ENCODE measurements at places on chromosomes 6 and 20.
A peak's percentile ranks its signal among the peaks of the same experiment; 100 is the strongest.

DNA sequence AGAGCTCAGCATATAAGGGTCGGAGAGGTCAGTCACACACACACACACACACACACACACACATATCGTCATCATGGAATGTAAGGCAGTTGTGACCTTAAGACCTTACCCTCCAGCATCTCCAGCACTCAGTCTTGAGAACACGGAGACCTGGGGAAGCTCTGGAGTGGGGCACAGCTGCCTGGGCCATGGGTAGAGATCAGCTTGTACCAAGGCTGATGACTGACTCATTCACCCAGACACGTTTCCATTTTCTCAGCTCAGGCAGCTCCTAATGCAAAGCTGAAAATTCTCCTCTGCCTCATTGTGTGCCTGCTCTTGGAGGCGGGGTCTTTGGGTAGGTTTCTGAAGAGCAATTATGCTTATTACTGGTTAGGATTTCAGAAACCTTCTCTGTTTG is 38.3 kb upstream of the PDYN start:
- DNase-seq: no peak

GRCh38 chr20:16158090-16158975 is 414.9 kb downstream of the KIF16B start:
- peak; percentile 15 for DNase-seq

GRCh38 chr6:1712451-1712850 is 102.7 kb downstream of the FOXC1 start:
- DNase-seq: no peak

GRCh38 chr6:42279144-42279781 is 61.6 kb upstream of the MRPS10 start:
- DNase-seq: no peak

DNA sequence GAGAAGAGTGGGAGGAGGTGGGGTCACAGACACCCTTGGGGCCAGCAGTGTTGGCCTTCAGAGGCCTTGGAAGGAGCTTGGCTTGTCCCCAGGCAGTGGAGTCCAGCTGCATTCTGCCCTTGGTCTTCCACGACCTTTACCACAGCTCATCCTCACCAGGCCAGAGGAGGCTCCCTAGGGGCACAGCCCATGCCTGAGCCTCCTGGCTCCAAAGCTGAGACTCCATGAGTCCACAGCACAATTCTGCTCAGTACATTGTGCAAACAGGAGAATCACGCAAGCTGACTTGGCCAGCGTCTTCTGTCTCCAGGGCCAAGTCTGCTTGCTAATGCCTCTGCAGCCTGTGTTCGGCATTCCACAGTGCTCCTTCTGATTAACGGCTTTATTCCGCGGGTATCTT is 337.2 kb downstream of the SMOC2 start:
- DNase-seq: no peak

GRCh38 chr6:101434601-101435000 is 41.1 kb downstream of the GRIK2 start:
- no peak for DNase-seq

- no peak for DNase-seq
These were observed 13.9 kb upstream of the BCLAF1 start for GRCh38 chr6:136303516-136303915.

DNA sequence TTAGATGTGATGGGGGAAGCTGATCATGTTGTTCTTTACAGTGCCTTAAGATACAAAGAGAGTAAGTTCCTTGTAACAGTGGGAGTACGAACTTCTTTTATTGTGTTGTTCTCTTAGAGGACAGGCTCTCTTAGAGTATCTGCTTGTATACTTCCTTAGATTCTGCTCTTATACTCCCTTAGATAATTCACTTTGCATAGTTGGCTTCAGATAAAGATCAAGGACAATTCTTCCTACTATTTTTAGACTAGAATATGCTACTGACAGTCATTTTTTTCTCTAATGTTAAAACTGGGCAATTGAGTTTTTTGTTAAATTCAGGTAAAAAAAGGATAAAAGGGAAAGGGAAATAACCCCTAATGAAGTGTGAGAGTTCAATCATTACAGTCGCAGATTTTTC is 138.7 kb downstream of the MYB start:
- DNase-seq: no peak

- DNase-seq: no peak
These were observed 34.7 kb downstream of the KIF25 start for GRCh38 chr6:168032005-168032760.

GRCh38 chr6:75275067-75275466 is 9.5 kb downstream of the TMEM30A start:
- DNase-seq: no peak

- no peak for DNase-seq
These were observed 78.7 kb upstream of the IFNGR1 start for GRCh38 chr6:137297887-137298286.

DNA sequence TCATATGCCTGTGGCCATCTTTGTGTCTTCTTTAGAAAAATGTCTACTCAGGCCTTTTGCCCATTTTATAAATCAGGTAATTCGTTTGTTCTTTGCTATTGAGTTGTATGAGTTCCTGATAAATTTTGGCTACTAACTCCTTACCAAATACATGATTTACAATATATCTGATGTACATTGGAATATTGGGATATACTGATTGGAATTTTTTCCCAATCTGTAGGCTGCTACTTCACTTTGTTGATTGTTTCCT is 39.2 kb downstream of the BACH2 start:
- no peak for DNase-seq

- no peak for DNase-seq
These were observed 9.0 kb upstream of the MRGBP start for GRCh38 chr20:62787321-62787720.

- no peak for DNase-seq
These were observed 7.5 kb downstream of the TRIM39 start for GRCh38 chr6:30334075-30334783.

- DNase-seq: no peak
These were observed 21.2 kb downstream of the RAMACL start for GRCh38 chr6:166565084-166565967.

- no peak for DNase-seq
These were observed 751.4 kb upstream of the DEFB115 start for GRCh38 chr20:30506100-30506499.

- DNase-seq: no peak
These were observed 81.5 kb downstream of the BMP2 start for GRCh38 chr20:6848992-6849391.

- DNase-seq: no peak
These were observed 25.5 kb downstream of the COL11A2 start for GRCh38 chr6:33166811-33167210.

GRCh38 chr6:13763740-13764381 is 50.5 kb downstream of the MCUR1 start:
- DNase-seq: peak; percentile 41

DNA sequence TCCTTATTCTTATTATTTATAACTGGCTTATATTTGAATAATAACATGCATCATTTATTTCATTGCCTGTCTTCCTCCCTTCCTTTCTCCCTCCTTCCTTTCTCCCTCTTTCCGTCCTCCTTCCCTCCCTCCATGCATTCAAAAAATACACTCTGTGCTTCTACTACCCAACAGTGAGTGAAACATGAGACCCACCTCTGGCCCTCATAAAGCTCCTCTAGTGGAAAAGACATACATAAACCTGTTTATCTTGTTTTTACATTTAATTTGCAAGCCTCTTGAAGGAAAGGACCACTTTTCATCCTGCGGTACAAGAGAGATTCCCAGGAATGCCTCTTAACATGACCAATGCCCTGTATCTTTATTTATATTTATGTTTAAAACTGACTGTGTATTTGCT is 21.8 kb upstream of the ISM1 start:
- no peak for DNase-seq

DNA sequence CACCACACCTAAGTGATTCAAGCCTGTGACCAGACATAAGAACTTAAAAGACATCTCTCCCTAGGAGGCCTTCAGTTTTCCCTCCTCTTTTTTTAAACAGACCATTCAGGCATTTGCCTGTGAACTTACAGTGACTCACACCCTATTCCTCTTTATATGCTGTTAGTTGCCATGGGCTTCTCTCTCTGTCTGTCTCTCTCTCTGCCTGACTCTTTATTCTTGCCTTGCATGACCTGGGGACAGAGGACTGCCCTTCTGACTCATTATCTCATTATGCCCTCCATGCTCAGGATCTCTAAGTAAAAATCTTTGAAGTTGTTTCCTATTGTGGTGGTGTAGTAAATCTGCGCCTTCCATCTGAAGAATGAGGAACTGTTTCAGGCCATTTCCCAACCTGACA is 442.2 kb upstream of the MAN1A1 start:
- DNase-seq: no peak

GRCh38 chr6:155611742-155612141 is 156.1 kb upstream of the NOX3 start:
- DNase-seq: no peak

- no peak for DNase-seq
These were observed 124.7 kb downstream of the TMEM242 start for GRCh38 chr6:157198425-157199279.

- no peak for DNase-seq
These were observed 8.8 kb downstream of the L3MBTL1 start for GRCh38 chr20:43516251-43516824.

DNA sequence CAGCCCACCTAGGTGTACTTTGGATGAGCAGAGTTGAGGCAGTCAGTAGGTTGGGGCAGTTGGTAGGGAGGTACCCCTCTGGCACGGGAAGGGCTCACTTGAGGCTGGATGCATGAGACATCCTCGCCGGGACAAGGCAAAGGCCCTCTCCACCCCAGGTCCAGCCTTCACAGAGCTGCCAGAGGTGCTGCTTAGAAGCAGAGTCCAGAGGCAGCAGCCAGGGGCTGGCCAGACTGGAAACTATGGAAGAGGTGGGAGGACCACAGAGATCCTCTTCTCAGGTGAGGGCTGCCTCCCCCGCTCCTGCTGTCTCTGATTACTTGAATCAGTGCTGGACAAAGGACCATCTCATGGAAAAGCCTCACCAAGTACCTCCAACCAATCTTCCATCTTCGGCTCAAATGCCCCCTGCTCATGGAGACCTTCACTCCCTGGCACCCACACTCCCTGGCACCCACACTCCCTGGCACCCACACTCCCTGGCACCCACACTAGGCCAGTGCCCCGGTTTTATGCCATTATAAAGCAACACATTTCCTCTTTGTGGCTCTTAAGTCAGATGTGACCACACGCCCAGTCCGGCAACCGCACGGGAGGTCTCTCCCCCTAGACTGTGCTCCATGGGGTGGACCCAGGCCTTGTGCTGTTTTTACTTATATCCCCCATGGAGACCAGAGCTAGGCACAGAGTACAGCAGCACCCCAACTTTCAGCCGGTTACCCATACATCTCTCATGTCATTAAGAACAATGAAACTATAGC is 100.1 kb downstream of the YTHDF1 start:
- DNase-seq: no peak

- DNase-seq: no peak
These were observed 374.2 kb downstream of the EPHA7 start for GRCh38 chr6:93045156-93045555.

GRCh38 chr20:24070679-24071078 is 82.1 kb upstream of the GGTLC1 start:
- DNase-seq: no peak

- no peak for DNase-seq
These were observed 116.3 kb upstream of the EMILIN3 start for GRCh38 chr20:41482647-41483552.

- no peak for DNase-seq
These were observed 214.5 kb upstream of the CITED2 start for GRCh38 chr6:139588734-139589593.

DNA sequence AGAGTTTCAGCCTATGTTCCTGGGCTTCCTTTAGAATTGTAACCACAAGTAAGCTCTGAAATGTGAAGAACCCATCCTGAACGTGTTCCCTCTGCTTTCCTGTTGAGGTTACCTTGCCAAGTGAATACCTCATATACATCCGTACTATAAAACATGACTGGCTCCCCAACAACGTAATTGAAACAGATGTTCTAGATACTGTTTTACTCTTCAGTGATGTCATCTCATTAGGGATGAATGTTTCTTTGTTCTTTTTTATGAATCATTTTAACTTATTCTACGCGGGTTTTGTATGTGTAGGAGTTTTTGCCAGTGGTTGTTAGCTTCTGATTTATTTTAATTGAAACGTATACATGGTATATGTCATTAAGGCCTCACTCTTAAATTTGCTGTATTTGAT is 166.8 kb downstream of the SAMD5 start:
- no peak for DNase-seq

DNA sequence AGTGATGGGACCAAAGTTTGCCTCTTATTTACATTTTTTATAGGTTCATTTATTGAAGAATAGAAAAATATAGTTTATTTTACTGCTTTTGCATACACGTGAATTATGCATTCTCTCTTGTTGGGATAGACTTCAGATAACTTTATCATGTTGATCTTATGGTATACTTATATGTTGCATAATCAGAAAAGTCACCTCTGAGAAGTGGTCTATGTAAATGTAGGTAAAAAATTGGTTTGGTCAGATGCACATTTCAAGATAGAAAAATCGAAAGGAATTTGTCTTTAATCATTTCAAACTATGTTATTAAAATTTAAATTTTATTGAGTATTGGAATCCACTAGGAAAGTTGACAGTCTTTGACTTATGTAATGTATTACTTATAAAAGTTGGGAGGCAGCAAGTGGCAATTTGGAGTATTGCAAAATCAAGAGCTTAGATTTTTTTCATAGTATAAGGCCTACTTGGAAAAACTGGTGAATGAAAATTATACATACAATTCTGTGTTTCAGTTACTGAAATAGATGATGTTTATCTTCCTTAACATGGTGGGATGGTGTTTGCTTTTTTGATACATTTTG is 2.4 kb downstream of the PHF3 start:
- no peak for DNase-seq

GRCh38 chr6:22925920-22926789 is 356.8 kb downstream of the HDGFL1 start:
- DNase-seq: no peak

DNA sequence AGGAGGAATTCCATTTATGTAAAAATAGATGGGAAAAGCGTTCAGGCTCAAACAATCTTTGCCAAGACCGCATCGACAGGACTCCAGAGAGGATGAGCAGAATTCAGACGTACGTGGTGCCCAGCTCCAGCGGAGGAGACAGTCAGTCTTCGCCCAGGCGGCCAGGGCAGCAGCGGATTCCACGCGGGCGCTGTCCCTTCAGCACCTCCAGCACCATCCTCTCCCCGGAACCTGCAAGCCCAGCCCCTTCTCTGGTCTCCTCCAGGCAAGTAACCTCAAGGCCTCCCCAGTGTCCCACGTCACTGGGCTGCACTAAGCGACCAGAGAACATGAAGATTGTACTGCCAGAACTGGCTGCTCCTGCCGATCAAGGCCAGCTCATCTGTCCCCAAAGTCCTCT is 2.8 kb upstream of the KCNQ2 start:
- no peak for DNase-seq

All from GM06990 (cell line).